ENCODE measurements at places on chromosomes 6 and 20.

DNA sequence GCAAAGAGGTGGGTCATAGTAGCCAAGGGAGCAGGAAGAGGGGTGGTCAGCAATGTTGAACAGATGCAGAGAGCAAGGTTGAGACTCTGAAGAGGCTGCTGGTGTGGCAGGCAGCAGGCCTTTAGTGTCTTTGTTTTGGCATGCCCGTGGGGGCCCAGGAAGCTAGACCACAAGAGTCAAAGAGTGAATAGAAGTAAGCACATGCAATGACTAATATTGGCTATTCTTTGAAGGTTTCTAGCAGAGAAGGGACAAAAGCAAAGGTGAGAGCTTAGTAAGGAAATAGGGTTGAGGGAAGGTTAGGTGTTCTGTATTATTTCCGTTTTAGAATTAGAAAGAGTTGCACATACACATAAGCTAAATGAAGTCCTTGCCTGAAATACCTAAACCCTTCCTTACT lies 18.8 kb downstream of the TDRD6 start:
- no peak for DNase-seq

DNA sequence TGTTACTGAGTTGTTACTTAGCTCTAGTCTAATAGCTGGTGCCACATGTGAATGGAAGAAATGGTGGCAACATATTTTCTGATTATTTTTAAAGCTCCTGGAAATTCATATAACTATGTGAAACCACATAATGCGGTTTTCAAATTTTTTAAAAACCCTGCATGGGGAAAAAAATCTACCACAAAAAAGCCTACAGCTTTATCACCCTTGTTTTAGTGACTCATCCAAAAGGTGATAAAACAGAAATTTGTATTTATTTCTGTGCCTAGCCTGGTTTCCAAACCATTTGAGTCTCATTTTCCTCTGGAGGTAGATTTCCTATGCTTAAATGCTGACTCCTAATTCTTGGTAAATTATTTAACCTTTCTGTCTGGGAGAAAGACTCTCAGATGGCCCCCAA lies 5.4 kb upstream of the FBXO30 start:
- DNase-seq, result no peak

DNA sequence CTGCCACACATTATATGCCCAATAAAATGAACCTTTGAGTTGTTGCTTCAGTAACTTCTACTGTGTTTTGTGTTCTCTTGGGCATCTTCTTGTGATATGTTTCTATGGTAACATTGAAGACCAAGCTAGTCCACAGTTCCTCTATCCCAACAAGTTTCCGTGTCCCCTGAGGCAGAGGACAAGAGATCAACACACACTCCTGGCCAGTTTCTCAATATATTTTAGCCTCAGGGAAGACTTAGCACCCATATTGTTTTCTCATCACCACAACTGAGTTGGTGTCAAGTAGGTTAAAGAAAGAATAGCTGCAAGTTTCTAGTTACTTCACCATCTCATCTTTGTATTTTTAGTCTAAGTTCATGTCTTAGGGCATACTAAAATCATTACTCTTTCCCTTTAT lies 277.5 kb downstream of the UST start:
- no peak for DNase-seq

DNA sequence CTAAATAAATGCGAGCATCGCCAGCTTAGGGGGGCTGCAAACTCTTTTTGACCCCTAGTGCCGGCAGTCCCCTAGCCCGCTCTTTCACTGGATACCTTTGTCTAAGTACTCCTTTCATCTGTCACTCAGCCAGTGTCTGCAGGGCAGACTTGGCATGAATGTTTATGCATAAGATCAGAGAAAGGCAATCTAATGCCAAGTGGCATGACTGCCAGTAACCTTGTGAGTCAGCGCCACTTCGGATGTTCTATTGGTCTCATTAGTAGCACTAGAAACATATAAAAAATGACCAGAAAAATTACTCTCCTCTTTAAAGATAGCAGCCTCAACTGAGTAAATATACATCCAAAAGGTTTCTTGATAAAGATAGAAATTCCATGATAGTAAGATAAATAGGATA lies 192.2 kb downstream of the TBC1D32 start:
- DNase-seq, result no peak

- DNase-seq, result no peak
These were observed 256.2 kb upstream of the IRAK1BP1 start for GRCh38 chr6:78611102-78611620.

DNA sequence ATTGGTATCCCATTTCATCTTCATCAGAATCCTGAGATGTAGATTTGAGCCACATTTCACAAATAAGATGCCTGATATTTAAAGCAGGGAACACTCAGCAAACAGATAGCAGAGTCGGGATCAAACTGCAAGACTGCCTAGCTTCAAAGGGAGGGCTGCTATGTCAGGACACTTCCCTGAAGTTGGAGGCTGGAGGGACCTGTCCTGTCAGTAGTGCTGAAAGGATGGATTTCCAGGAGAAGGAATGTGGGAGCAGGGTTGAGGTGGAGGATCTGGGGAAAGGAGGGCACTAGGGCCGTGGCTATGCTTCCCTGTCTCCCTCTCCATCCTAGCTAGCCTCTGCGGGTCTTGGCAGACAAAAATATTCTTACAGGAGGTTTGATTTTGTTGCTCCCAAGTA lies 32.2 kb downstream of the COX4I2 start:
- no peak for DNase-seq

DNA sequence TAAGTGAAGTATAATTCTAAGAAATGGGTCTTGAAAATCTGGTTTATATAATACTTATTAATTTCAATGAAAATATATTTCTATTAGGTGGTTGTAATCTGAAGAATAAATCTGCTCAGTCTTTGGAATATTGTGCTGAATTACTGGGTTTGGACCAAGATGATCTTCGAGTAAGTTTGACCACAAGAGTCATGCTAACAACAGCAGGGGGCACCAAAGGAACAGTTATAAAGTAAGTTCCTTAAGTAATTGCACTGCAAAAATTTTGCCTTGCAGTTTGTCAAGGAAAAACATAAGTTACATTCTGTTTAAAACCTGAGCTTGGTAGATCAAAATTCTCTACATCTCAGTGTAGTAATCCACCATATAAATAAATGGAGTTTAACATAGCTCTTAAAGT lies 106.0 kb downstream of the MYO6 start:
- peak; percentile 45 for DNase-seq

DNA sequence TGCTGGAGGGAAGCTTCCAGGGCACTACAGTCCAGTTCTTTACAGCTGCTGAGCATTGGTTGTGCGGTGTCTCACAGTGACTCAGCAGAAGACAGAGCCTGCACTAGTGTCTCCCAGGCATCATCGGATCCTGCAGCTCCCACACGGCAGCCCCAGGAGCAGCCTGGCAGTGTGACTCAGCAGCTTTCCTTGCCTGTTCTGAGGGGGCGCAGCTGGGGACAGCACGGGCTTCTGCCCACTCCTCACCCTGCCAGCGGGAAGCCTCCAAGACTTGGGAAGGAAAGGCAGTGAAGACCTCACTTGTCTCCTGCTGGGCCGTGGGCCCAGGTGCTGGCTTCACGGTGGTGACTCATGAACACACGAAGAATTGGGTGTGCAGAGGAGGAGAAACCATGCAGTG lies 165.4 kb downstream of the SYNDIG1 start:
- peak; percentile 55 for DNase-seq

GRCh38 chr20:45781391-45781931 lies 10.2 kb downstream of the WFDC3 start:
- DNase-seq, result no peak

Data from KBM-7 (cell line).